ENCODE measurements at places on chromosomes 5 and 9. TPM values are rescaled to one million over a fixed set of nuclear protein-coding genes. Genes with fewer than 3 reads are reported as not detected.

The CD72 gene
- total RNA-seq = 18.3 TPM

The ARL10 gene
- total RNA-seq = 4.7 TPM

The GPX8 gene
- total RNA-seq = 4.0 TPM

DNA sequence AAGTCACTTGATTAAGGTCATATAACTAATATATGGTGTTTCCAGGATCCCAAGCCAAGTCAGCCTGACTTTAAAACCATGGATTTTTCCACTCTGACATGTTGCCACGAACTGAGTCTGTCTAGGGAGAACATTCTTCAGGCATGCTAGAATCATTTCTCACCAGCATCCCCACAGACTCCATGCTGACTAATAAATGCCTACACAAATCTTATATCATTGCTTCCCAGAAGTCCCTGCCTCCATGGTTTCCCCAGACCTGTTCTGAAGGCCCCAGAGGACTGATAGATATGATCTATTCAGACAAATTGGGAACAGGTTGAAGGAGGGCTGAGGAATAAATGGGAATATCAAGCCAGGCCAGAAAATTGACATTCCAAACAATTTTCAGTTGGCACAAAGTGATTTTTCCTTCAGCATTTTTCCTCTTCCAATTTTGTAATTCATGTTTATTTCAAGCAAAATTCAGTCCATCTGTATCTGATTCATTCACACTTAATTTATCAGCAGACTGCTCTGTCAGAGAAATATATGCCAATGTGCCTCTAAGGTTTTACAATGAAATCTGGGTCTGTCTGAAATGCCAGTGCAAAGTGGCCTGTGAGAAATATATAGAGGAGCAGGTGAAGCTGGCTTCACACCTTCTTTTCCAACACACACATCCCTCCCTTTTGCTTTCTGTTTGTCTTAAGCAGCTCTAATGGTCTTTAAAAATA is 413.6 kb upstream of the TNC start:
- DNase-seq = no peak

GRCh38 chr5:75951158-75951557 is 132.0 kb upstream of the SV2C start:
- no peak for DNase-seq
